Activated CD4-positive, CD25-positive, alpha-beta regulatory T cell (primary cell): ENCODE measurements at places on chromosomes 5 and 9.

DNA sequence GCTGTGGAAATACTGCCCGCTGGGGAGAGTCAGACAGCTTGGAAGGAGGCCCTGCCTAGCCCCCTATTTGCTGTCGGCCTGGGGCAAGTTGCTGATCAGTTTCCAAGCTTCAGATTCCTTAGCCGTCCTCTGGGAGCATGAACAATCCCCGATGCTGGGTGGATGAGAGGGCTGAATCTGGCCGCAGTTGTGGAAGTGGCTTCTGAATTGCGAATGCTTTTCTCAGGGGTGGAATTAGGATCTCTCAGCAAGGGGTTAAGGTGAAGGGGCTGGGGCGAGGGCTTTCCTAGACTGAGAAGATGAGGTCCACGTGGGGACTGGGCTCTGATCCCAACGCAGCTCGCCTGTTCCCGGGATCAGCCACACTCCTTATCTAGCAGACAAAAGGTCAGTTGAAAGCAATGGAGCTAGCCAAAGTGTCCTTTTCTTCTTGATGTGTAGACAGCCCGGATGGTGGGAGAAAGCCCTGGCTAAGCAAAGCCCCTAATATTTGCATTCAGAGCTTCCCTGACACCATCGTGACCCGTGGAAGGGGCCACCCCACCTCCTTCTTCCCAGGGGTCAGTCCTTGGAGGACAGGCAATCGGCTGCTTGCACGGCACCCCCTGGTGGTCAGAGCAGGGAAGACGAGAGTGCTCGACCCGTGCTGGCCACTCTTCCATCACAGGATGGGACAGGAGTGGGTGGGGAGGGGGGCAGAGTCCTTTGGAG is 54.9 kb downstream of the COL15A1 start:
- DNase-seq = peak; percentile 11

- no peak for DNase-seq
These were observed 80.9 kb upstream of the COL5A1 start for GRCh38 chr9:134560654-134561053.

DNA sequence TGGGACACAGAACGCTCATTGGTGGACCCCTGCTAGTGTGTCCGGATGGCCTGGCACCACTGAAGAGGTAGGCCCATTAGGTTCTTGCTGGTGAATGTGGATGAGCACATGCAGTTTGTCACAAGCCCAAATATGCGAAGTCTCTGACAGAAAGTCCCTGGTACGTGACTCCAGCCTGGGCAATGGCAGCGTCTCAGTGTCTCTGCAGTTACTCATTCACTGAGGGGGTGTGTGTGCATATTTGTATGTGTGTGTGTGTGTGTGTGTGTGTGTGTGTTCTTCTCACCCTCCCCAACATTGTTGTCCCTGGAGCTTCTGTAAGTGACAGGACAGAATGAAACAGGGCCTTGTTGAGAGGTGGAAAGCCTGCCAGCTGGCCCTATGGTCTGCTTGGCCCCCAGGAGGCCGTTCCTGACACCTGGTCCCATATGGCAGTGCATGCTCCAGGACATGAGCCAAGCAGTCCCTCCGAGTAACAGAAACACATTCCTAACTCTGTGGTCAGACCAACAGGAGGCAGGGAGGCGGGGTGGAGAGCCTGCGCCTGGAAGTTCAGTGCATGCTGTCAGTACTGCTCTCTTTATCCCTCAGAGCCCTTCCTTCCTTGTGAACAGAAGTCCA is 169.9 kb downstream of the SLC28A3 start:
- no peak for DNase-seq

DNA sequence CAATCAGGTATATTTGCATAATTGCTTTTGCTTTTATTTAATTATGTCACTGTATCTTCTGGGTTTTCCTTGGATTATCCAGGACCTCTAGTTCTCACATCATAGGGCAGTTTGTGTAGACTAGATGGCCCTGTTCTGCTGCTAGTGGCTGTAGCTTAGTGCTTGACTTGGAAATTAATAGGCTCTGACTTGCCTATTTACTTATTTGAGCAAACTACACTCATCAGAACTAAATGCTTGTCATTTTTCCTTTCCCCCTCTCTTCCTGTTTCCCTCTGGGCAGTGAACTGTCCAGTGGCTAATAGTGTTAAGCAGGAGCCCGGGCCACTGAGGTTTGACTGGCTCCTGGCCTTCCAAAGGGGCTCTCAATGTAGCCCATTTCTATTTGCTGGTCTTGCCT is 135.7 kb downstream of the MAN2A1 start:
- DNase-seq = no peak

DNA sequence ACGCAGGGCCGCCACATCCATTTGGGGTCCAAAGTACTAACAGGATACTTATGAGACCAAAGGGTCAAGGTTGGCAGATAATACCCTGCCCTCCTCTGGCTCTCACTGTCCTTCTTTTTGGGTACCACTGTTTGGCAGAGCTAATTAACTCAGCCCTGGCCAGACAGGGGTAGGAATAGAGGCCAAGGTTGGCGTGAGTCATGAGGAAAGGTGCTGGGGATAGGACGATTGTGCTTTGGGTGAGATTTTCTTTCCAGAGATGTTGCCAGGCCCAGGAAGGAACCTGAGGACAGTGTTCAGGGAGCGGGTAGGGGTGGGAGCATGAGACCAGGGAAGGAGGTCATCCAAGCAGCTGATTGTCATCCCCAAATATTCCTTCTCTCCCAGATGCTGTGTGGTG is 191.8 kb upstream of the PANK3 start:
- no peak for DNase-seq

GRCh38 chr5:176870110-176870591 is 29.0 kb downstream of the HK3 start:
- no peak for DNase-seq

- DNase-seq = no peak
These were observed 152.2 kb downstream of the FGF18 start for GRCh38 chr5:171571663-171572062.

GRCh38 chr5:38451074-38451725 is 105.2 kb downstream of the LIFR start:
- DNase-seq = no peak

GRCh38 chr5:157267025-157267424 is 1.1 kb downstream of the CYFIP2 start:
- DNase-seq = no peak

DNA sequence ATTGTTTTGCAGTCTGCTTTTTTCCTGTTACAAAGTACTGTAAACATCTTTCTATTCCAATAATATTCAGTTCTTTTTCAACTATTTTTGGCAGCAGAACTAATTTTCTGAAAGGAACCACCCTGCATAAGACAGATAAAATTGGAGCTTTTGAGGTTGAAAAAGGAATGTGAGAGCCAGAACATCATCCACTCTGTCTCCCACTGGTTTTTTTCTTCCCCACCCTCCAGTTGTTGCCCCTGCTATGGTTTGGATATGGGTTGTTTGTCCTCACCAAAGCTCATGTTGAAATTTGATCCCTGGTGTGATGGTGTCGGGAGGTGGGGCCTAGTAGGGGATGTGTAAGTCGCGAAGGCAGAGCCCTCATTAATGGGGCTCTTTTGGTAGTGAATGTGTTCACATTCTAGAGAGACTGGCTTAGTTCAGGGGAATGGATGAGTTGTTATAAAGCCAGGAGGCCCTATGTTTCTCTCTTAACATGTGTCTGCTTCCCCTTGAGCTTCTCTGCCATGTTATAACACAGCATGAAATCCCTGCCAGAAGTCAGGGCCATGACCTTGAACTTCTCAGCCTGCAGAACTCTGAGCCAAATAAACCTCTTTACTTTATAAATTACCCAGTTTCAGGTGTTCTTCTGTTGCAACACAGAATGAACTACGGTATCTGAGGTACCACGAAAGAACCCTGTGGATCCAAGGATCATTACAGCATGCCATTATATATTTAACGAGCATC is 34.8 kb upstream of the MAST4 start:
- no peak for DNase-seq

GRCh38 chr5:117326997-117327396 is 752.4 kb upstream of the SEMA6A start:
- no peak for DNase-seq

- no peak for DNase-seq
These were observed 65.1 kb upstream of the KLF4 start for GRCh38 chr9:107554636-107555035.

DNA sequence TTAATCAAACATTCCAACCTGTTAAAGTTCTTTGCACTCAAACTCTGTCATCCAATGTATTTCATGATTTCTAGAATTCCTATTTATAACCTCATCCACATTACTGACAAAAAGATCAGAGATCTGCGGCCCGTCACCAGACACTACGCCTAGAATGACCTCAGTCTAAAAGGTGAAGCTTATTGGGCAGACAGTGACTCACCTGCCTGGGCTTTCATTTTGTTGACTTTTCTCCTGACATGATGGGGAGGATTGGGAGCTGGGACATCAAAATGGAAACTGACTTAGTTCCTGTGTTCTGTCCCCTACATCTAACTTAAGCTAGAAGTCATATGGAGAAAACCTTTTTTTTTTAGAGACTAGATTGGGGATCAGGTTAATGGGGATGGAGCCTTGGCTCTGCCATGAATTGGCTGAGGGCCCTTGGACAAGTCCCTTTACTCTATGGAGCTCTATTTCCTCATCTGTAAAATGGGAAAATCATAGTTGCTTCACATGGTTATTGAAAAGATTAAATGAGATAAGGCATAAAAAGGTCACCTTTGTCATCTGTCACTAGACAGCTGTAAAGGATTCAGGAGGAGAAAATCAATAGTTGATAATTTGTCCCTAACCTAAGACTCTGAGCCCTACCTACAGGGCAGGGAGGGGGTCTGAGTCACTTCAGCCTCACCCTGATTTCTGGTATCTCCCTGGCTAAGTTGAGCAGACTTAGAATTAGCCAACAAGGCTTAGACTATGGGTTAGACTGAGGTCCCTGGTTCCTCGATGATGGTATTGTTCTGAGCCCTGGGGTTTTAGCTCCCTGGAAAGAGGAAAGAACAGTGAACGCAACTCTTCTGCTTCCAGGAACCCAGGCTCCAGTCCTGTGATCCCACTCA is 224.8 kb upstream of the TBC1D2 start:
- DNase-seq = no peak

DNA sequence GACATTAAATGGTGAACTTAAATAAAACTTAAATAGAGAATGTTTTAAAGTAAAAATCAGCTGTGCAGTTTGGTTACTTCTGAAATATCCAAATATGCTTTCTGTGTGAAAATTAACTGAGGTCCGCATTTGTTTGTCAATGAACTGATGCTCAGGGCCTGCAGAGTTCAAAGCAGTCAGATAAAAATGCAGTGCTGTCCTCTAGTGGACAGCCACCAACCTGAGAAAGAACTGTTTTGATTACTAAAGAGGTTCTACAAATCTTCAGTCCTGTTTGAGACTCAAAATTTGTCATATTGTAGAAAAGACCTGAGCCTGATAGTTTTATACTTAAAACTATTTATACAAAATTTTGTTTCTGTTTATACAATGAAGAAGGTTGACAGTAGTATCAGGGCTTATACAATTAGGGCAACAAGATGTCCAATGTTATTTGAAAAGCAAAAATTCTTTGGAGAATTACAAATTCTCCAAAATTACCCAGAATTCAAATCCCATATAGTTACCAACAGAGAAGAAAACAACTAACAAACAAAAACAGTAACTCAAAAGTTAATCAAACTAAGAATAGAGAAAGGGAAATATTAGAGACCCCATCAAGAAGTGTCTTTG is 232.3 kb upstream of the TBCA start:
- DNase-seq = no peak

- DNase-seq = no peak
These were observed 73.6 kb upstream of the ZNF622 start for GRCh38 chr5:16539169-16539666.

- no peak for DNase-seq
These were observed 48.7 kb downstream of the SLC36A1 start for GRCh38 chr5:151496041-151496484.
